ENCODE measurements at places on chromosomes 6 and 20.

DNA sequence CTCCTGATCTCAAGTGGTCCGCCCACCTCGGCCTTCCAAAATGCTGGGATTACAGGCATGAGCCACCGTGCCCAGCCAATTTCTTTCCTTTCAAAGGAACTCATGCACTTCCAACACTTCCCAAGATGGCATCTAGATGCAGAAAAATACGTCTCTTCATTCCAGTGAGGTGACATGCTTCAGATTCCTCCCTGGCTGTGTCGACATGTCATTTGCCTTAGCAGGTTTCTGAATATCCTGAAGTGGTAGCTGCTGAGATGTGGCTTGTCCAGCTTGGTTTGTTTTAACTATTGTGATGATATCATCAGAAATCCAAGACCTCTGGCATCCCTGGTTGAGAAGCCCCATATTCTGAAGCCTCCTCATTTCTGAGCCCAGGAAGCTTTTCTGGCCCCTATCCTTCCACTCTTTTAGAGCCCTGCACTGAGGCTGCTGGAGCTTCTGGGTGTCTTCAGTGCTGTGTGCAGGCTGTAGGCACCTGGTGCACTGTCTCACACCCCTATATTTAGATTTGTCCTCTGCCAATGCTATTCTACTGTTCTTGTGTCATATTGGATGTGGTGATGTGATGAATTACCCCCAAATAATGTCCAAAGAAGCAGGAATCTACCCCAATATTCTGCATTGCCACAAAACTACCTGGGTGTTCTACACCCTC lies 73.3 kb upstream of the E2F3 start:
- DNase-seq: no peak

GRCh38 chr6:107114926-107115694 lies at the start of gene BEND3:
TSS of gene BEND3 (minus strand) at chr6:107115515. CDS start at chr6:107099285, 16,230 bp downstream.
- no peak for DNase-seq

GRCh38 chr20:5973971-5974370 lies 23.5 kb downstream of the MCM8 start:
- no peak for DNase-seq

DNA sequence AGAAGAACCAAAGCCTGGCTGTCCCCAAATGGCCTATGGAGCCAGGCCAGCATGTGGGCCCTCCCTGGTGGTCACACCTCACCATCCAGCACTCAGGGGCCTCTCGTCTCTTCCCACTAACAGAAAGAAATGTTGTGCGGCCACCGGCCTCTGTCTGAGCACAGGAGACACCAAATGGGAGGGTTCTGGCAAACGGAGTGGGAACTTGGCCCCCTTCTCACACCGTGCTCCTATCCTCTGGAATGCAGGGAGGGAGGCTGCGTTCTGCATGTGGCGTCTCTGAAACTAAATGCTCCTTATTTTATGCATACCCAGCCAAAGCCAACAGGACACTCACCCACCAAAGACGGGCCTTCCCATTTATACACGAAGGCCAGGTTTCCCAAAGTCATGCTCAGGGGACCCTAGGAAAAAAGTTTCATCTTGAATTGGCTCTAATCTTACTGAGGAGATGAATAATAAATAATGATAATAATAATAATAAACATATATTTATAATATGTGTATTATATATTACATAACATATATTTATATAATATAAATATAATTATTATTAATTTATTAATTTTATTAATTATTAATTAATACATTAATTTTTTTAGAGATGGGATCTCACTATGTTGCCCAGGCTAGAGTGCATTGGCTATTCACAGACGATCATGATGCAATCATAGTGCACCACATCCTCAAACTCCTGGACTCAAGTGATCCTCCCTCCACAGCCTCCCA lies 102.4 kb downstream of the FOXF2 start:
- DNase-seq: no peak

GRCh38 chr20:32444474-32445220 lies 86.5 kb downstream of the ASXL1 start:
- DNase-seq: no peak

DNA sequence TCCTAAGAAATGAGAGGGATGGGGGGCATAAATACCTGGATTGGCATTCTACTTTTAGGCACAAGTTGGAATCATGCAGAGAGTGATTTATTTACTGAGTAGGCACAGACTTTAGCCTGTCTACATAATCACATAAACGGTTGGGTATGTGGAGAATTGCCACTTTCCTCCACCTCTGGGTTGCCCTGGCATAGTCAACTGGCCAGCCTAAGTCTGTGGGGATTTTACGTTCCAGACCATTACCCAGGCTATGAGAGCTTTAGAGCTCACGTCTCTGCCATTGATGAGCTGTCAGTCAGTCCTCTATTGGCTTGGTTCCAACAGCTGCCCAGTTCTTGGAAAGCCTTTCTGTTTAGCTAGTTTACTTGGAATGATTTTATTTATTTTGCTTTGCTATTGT lies 5.0 kb upstream of the BHLHE23 start:
- DNase-seq: no peak

DNA sequence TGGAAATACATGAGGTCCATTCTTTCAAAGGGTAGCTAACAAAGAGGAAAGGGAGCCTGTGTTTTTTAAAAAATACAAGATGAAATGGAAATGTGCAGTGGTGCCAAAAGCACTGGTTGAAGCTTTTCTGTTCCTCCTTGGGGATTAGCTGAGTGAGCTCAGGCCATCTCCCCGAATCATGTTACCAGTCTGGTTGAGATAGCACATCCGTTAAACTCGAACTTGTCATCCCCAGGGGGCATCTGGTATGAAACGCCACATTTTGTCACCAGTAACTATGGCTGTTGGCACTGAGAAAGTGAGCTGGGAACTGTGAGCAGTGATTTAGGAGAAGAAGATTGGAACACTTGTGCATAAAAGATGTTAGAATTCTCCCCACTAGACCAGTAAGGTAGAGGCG lies 196.2 kb downstream of the SAMD5 start:
- no peak for DNase-seq

DNA sequence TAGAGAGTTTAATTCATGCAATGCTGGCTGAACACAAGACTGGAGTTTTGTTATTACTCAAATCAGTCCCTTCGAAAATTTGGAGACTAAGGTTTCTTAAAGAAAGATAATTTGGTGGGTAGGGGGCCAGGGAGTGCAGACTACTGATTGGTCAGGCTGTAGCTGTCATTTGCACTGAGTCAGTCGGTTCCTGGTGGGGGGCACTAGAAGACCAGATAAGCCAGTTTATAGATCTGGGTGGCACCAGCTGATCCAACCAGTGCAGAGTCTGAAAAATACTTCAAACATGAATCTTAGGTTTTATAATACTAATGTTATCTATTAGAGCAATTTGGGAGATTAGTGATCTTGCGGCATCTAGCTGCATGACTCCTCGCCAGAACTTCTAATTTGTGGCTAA lies 530.7 kb downstream of the NKAIN2 start:
- no peak for DNase-seq

DNA sequence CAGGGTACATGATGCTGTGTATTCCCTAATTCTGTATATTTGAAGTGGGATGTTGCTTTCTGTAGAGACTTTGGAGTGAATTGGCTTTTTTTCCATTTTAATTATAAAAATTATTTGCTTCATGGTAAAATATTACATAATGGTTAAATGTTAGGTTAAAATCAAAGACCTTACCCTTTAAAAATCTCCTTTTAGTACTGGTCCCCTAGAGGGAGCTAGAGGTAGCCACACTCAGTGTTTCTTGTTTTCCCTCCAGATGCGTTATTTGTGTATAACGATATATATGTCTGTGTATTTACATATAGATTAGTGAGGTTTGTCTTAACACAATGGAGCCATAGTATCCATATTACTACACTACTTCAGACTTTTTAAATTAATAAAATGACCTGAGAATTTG lies 146.7 kb downstream of the PLCB4 start:
- no peak for DNase-seq

DNA sequence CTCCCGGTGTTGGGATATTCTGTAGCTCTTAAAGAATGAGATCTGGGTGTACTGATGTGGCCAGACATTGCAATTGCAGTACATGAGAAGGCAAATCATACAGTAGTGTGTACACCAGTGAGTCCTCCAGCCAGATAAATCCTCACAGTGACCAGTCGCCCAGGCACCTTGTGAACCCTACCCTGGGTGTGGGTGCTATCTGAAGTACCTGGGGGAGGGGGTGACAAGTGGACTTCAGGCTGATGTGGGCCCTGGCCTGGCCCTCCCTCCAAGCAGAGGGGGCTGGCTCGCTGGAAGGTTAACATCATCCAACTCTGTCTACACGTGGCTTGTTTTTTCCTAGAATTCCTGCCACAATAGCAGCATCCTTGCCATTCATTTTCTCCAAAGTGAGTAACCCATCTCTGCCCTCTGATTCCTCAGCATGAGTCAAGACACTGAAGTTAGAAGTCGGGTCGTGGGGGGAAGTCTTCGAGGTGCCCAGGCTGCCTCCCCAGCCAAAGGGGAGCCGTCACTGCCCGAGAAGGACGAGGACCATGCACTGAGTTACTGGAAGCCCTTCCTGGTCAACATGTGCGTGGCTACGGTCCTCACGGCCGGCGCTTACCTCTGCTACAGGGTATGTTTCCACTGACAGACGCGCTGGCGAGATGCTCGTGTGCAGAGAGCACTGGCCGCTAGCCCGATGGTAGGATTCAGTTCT lies 70.8 kb downstream of the PTPN1 start:
- peak; percentile 83 for DNase-seq

DNA sequence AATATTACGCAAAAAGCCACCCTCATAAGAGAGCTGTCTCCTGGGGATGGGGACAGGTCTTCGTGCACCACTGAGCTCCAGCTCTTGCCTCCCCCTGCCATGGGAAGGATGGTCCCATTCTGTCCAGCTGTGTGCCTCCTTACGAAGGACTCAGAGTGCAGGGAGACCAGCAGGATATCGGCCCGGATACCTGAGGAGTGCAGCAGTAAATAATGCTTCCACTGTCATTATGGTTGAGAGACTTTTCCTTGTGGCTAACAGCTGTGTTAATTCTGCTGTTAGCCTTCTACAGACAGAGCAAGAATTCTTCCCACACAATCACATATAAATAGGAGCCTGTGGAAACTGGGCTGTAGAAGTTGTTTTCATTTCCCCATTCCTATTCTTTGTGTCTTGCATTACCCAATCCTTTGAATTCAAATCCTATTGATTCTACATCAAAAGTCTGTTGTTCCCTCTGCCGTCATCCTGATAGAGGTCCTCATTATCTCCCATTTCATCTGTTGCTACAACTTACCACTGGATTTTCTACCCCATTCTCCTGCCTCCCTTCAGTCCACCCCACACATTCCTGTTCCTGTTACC lies 364.6 kb upstream of the SOX4 start:
- DNase-seq: no peak

DNA sequence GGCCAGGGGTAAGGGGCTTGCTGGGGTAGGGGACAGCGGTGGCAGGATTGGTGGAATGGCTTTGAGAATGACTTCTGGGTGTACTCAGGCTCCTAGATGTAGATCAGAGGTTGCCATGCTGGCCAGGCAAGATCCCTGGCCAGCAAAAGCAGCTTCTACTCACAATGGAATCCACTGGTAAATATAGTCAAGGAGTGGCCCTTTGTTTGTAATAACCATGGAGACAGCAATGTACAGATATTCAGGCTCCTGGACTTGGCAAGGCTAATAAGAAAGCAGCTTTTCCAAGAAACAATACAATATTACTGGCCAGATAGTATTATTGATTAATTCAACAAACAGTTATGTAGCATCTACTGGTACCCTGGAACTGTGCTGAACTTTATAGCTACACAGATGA lies 37.9 kb downstream of the CDH26 start:
- no peak for DNase-seq

GRCh38 chr6:16057446-16057845 lies 71.4 kb upstream of the MYLIP start:
- no peak for DNase-seq

DNA sequence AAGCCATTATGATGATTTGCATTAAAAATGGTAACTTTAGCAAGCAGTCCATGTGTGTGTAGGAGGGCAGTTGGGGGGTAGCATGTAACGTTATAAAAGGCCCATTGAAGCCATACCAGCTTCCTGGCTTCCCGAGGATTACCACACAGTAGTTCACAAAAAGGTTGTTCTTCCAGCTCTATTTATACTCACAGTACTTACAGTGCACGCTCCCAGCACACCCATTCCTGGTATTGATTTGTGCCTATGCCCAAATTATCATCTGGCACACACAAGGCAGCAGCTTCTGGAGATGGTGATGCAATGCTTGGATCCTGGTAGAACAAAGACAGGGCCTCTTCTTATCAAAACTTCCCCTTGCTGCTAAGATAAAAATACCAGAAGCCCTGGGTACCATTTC lies 436.8 kb downstream of the HAO1 start:
- DNase-seq: no peak

GRCh38 chr20:37729452-37729851 lies 35.6 kb downstream of the CTNNBL1 start:
- DNase-seq: no peak

DNA sequence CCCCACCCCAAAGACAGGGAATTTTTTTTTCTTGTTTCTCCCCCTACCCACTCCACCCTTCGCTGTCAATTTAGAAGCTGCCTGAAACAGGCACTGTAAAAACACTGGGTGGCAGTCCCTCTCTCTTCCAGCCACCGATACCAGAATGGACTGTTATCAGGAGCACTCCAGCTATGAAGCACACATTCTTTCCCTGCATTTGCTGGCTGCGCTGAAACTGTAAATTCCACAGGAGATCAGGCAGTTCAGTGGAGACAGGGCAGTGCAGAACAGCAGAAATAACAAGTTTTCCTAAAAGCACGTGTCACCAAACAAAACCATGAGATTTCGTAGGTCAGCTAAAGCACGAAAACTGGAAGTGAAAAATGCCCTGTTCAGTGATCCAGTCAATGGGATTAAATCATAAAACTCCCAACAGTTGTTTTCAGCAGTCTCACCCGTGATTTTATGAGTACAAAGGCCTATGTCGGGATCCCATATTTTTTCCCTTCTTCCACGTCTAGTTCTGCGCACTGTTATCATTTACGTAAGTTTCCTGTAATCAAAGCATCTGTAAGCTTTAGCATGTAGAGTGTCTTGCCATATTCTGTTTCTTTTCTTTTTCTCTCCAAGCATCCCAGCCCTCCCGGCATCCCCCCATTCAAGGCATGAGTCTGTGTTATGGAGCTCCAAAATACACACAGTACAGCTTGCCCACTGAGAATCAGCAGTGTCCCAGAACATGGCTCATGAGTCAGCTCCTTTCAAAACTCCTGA lies 359.9 kb upstream of the EPHA7 start:
- no peak for DNase-seq

DNA sequence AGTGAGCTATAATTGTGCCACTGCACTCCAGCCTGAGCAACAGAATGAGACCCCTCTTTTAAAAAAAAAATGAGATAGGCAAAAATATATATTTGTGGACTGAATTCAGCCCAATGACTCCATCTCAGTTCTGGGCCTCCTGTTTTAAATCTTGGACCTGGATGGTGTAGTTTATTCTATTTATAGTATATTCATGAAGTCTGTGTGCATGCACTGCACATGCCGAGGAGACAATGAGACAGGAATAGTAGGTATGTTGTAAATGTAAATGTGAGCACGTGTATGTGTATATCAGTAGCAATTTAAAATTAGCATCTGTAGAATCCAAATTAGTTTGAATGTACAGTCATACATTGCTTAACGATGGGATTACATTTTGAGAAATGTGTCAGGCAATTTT lies 91.0 kb downstream of the TBC1D7 start:
- DNase-seq: no peak

Data from RWPE2 (cell line).